ENCODE measurements at places on chromosomes 5 and 9. TPM values are rescaled to one million over a fixed set of nuclear protein-coding genes. Genes with fewer than 3 reads are reported as not detected.

DNA sequence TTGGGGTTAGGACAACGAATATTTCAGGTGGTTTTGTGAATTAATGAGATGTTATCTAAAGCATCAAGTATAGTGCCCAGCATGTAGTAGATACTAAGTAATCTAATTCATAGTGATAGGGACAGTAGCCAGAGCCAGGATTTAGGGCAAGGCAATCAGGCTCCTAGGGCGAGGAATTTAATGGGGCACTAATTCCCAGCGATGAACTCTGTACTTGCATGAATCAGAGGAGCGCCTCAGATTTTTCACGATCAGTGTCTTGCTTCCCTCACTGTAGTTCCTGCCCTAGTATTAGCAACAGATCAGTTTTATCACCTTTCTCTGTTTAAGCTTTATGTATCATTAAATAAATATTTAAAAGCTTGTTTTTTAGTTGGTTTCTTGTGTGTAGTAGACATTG, 3.1 kb downstream of the AGGF1 start:
- DNase-seq, result no peak

- no peak for DNase-seq
Measured at GRCh38 chr5:60014331-60014730, 120.8 kb upstream of the PDE4D start.

DNA sequence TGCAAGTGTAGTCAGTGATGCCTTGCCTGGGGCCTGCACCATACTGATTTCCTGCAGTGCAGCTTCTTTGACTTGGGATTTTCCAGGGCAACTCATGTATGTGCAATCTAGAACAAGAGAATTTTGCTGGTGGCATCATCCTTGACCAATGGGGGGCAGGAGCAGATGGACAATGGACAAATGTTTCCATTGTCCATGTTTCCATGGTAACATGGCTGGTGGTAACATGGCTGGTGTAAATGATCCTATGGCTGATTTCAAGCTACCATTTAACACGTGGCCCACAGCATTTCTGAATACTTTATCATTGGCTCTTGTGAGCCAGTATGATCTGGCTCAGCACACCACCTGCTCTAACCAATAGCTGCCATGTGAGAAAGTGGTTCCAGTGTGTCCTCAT, 130.1 kb upstream of the OSMR start:
- no peak for DNase-seq

- no peak for DNase-seq
Measured at GRCh38 chr5:33854733-33855151, 37.0 kb downstream of the ADAMTS12 start.

The HK3 gene
- total RNA-seq, result 0.30 TPM

- DNase-seq, result no peak
Measured at GRCh38 chr5:150117945-150118560, 31.7 kb upstream of the CSF1R start.

The KCNT1 gene
- total RNA-seq, result not detected

The GARIN3 gene
- not detected for total RNA-seq

GRCh38 chr5:11037941-11038340, 276.9 kb upstream of the DAP start:
- no peak for DNase-seq

- DNase-seq, result peak; percentile 20
Measured at GRCh38 chr9:95167998-95168397, 149.5 kb downstream of the FANCC start.

DNA sequence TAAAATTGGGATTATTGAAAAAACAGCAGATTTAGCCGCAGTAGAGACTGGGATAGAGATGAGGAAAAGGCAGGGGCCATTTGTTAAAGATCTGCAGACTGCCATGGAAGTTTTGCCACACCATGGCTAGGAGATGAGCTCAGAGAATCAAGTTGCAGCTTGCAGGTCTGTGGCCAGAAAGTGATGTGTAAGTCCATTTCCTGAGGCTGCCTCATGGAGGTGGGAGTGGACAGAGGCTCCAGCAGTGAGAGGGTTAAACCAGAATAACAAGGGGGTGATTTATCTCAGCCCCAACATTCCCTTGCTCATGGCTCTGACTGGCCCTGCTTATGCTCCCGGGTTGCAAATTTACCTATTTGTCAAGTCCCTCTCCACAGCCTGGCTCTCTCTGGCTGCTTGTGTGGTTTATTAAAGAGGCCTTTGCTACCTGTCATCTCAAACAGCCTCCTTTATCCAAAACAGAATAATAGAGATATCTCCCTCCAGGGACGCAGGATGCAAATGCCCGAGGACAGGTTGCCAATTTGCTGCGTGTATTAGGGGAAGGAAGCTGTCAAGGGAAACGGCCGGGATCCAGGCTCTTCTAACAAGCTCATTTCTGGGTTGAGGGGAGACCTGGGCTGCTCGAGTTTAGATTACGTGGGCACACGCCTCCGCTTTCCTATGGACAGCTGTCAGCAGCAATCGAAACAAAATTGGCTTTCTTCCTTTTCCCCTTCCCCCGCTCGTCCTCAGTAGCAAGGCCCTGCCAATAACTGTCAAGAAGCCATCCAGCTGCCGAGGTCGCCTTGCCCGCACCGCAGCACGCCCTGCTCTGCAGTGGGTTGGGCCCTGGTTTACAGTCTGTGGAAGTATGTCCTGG, 72.8 kb upstream of the PITX1 start:
- no peak for DNase-seq

DNA sequence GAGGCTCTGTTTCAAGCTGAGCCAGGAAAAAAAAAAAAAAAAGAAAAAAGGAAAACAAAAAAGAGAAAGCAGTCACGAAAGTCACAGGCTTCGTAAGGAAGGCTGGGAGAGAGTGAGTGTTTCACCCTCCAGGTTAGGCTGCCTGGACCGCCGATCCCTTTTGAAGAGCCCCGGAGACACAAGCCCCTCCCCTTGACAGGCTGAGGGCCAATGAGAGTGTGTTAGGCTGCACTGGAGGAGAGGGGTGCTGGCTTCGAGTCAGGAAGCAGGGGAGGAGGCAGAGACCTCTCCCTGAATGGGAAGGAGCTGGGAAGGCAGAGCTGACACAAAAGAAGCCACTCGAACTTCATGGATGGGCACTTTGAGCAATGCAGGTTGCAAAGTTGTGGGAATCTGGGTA, at the start of gene NMUR2:
Gene NMUR2, minus strand, starts transcription at position 135 of the 400 bp plus-strand sequence. CDS start 166 bp downstream, outside the sequence.
- DNase-seq, result no peak

The ANKRD18A gene
- 10.9 TPM for total RNA-seq

GRCh38 chr9:115234094-115234493, 116.1 kb upstream of the TNC start:
- no peak for DNase-seq

The TRIM7 gene
- 0.72 TPM for total RNA-seq

DNA sequence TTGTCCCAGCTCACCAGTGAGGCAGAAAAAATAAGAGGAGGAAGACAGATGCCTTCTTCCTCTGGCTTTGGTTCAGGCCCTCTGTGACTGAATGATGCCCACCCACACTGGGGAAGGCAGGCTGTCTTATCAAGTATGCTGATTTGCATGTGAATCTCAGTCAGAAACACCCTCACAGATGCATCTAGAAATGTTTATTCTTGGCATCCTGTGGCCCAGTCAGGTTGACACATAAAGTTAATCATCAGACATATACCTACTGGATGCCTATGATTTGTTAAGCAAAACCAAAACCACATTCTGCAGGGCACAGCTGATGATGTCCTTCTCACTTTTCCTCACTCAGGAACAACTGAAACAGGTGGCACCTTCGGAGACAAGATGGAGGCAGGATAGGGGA, 243.4 kb upstream of the KCNN2 start:
- DNase-seq, result no peak

The BARX1 gene
- total RNA-seq, result not detected

The ST6GALNAC6 gene
- total RNA-seq, result 136 TPM

The CNOT6 gene
- total RNA-seq, result 22.8 TPM

The FOXD4 gene
- 0.32 TPM for total RNA-seq

GRCh38 chr9:110744715-110745384, 76.3 kb downstream of the MUSK start:
- DNase-seq, result no peak

DNA sequence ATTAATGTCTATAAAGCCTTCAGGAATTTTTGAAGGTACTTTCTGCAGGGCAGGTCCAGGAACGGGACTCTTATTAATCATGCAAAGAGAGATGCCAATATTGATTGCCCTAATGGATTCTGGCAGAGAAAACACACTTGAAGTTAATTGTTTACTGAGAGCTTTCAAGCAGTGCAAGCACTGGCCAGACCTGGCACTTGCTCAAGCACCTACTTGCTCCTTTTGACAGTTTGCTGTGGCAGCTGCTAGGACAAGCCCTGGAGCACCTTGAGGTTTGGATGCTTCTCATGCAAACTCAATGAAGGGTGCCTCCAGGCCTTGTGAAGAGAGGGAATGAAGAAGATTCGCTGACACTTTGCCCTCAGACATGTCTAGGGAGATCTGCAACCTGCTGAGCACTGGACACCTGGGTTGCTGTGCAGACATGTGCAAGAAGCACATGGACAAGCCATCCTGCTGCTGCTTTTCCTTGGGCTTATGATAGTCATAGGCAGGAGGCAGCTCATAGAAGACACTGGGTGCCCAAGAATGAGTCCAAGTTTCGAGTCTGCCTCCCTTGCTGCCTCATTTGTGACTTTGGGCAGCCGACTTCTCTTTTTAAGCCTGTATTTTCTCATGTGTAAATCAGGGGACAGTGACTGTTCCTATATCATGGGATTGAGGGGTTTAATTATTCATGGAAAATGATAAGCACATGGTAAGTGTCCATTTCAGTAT, 88.8 kb upstream of the EQTN start:
- no peak for DNase-seq

The IL13 gene
- 0.84 TPM for total RNA-seq

DNA sequence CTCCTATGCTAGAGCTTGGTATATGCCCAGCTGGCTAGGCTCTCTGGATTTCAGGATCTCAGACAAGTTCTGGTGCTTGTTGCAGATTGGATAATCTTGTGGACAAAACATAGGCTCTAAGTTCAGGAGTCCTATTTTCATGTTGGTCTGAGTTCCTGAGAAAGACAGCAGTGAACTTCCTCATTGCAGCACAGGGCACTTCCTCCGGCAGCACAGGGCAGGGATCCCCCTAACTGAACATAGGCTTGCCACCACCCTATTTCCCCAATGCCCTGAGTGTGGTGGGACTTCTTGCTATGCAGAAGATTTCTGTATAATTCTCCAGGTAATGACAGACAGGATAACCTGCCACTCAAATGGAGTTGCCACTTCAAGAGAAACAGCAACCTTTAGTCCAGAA, 220.1 kb downstream of the PIK3R1 start:
- DNase-seq, result no peak

The CKMT2 gene
- total RNA-seq, result not detected

- DNase-seq, result peak; percentile 44
Measured at GRCh38 chr5:100430268-100431195, 104.6 kb upstream of the FAM174A start.

DNA sequence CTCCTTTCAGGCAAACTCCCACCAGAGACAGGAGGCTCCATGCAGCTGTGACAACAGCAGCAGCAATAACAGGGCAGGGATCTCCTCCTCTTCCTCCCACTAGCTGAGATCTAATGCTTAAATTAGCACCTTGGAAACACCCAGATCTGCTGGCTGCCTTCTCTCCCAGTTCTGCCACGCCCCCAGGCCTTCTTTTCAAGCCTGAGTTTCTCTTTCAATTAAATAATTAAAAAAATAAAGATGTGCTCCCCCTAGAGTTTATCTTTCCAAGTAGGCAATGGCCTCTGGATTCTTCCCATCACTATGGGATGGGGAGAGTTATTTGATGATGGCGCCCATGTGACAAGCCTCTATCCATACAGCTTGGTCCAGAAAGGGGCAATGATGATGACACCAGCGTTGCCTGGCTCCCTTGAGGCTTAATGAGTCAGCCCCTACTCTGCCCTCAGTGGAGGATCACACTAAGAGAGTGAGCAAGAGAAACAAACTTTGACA, 3.8 kb downstream of the FAM219A start:
- no peak for DNase-seq

DNA sequence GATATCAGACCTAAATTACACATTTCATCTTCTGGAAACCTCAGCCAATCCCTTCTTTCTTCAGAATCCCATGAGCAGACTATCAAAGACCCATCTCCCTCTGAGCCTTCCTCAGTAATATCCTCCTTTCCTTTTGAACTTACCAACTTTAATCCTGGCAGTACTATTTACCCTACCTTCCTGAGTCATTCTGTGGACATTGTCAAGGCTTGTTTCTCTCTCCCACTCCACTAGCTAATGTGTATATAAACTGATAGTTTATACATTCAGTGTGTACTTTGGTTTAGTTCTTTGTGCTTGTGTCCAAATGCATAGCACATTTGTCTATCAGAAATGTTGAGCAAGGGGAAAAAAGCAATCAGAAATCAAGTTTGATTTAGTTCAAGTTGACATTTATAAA, 568.3 kb downstream of the CSNK1G3 start:
- no peak for DNase-seq

GRCh38 chr5:115842089-115842935, 577 bp downstream of the AP3S1 start:
- no peak for DNase-seq

DNA sequence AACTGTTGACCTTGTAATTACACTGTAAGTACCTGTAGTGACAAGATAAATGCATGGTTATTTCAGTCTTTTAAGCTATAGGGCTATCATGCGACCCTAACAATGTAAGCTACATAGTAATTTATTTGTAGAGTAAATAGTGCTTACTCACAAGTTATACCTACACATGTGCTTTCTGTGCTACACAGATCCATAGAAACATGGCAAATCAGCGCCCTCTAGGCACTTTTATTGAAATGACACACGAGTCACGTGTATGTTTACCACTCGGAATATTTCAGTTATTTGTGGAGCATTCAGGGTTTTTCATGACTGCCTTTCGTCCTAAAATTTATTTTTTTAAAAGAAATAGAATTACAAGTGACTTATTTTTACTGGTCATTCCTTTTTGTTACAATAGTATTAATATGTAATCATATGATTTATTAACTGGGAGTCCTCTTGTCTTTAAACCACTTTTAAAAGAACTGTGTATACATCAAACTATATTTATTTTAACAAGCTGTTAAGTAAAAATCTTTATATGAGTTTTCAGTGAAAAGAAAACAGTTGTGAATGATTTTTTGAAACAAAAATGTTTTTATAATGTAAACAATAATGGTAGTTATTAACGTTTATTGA, 1242.3 kb upstream of the WWC1 start:
- no peak for DNase-seq
